ENCODE measurements at places on chromosomes 7 and 10.

DNA sequence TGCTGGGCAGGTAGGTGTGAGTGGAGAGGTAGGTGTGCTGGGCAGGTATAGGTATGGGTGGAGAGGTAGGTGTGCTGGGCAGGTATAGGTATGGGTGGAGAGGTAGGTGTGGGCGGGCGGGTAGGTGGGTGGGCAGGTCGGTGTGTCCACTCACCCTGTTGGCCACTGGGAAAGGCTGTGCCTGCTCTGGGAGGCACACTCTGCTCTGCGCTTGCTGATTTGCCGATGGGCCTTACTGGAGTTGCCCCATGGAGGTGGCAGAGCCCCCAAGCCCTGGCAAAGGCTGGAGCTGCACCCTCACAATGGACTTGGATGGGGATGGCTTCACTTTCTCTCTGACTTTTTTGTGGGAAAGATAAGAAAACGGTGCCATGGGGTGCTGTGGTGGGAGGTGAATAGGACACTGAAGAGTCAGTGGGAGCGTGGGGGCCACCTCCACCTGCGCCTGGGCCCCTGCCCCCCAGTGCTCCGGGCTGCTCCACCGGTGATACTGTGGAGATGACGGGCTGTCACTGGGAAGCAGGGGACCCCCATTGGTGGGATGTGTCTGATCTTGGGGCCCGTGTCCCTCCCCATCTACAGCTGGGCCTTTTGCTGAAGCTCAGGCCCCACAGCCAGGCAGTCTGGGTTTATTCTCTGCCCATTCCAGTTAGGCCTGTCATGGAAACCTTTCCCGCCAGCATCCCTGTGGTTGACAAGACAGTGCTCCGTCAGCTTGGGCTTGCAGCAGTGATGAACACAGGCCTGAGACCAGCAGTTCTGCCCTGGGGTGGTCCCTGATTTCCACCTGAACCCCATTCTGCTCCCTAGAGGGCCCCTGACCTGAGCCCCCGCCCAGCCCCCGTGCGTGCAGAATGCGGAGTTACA, 75.0 kb downstream of the NKX6-2 start:
- DNase-seq = no peak

DNA sequence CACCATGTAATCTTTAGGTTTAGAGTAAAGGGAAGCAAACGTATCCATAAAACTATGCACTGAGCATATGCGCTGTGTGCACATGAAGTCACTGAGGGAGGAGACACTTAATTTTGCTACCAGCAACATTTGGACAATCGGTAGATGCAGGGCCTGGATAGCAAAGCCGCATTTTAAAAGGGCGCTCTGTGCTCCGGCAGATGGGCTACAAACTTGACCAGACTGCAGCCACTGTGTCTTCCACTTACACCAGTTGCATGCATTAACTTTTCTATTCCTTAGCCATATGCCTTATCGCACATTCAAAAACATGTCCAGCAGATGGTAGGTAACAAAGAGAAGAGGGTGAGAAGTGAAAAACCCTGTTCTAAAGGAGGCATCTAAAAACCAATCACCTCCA, 18.3 kb downstream of the FAM171A1 start:
- DNase-seq = no peak

GRCh38 chr7:14504134-14504533, 398.4 kb downstream of the DGKB start:
- DNase-seq = no peak

GRCh38 chr10:95431900-95432342, 129.2 kb downstream of the SORBS1 start:
- DNase-seq = no peak

DNA sequence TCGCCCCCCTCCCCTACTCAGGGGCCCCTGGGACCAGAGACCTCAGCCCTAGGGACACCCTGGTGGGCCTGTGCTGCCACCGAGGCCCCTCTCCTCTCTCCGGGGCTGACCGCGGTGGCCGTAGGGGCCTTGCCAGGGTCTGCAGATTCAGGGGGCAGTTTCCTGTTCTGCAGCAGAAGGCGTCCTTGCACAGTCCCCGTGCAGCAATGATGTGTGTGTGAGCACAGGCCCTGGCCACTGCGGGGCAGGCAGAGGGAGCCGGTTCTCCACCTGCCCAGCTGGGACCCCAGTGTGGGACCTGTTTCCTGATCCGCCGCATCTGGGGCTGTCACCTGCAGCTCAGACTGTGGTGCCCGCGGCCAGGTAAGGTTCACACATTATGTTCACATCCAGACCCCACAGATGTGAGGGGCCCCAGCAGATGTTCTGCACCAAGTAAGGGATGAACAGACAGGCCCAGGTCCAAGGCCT, 60.7 kb upstream of the DNAJB6 start:
- DNase-seq = no peak

- no peak for DNase-seq
Measured at GRCh38 chr7:140723006-140723405, 26.5 kb downstream of the NDUFB2 start.

DNA sequence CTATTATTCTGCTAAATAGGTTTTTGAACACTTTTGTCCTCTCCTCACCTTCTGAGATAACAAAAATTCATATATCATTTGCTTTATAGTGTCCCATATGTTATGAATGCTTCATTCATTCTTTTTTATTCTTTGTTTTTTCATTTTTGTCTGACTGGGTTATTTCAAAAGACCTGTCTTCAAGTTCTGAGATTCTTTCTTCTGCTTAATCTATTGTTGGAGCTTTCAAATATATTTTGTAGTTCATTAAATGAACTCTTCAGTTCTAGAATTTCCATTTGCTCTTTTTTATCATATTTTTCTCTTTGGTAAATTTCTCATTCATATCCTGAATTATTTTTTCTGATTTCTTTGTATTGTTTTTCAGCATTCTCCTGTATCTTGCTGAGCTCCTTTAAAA, 53.1 kb upstream of the SCIN start:
- DNase-seq = no peak

DNA sequence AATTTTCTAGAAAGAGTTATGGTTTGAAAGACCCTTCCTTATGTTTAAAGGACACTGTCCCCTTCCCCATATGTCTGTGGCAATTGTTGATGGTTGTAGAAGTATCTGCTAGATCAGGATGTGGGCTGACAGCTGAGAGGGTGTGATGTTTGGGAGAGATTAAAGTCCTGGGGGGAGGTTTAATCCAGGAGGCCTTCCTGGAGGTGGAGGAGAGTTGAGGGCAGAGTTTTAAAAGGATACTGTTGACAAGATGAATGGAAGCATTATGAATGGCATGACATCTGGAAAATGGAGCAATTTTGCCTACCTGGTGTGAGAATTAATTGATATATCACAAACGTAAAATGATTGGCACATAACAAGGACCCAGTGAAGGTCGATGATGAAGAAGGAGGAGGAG, 32.9 kb upstream of the SMC3 start:
- DNase-seq = no peak

All from H4 (cell line).